GM23248 (cell line): ENCODE measurements at places on chromosomes 5 and 9.
A peak's percentile ranks its signal among the peaks of the same experiment; 100 is the strongest.

GRCh38 chr5:164748861-164749260, 1243.4 kb downstream of the MAT2B start:
- DNase-seq: no peak

DNA sequence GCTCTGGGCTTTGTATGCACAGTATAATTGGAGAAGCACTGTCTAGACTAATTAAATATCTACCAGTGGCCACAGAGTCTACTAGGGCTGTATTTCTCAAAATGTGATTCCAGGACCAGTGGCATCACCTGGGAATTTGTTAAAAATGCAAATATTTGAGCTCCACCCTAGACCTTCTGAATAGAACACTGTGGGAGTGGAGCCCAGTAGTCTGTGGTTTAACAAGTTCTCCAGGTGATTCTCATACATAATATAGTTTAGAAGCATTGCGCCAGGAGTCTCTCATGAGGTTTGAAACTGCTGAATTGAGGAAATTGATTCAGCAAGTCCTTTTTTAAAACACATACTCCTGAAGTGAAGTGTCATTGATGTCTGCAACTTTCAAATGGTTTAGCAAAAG, 74.7 kb downstream of the FCHO2 start:
- DNase-seq: peak; percentile 32

GRCh38 chr5:98308231-98308630, 465.2 kb upstream of the RGMB start:
- DNase-seq: no peak

DNA sequence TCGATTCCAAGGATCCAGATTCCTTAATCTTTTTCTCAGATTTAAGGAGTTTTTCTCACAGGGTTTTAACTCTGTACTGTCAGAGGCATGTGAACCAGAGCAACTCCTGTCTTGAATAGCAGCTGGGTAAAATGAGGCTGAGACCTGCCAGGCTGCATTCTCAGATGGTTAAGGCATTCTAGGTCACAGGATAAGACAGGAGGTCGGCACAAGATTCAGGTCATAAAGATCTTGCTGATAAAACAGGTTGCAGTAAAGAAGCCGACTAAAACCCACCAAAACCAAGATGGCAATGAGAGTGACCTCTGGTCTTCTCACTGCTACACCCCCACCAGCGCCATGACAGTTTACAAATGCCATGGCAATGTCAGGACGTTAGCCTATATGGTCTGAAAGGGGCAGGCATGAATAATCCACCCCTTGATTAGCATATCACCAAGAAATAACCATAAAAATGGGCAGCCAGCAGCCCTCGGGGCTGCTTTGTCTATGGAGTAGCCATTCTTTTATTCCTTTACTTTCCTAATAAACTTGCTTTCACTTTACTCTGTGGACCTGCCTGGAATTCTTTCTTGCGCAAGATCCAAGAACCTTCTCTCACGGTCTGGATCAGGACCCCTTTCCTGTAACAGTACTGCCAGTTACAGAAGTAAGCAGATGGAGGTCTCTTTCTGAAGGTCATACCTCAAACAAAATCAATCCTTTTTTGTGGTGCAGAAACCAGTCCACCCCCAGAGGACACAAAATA, 87.1 kb downstream of the SLC38A9 start:
- DNase-seq: no peak

DNA sequence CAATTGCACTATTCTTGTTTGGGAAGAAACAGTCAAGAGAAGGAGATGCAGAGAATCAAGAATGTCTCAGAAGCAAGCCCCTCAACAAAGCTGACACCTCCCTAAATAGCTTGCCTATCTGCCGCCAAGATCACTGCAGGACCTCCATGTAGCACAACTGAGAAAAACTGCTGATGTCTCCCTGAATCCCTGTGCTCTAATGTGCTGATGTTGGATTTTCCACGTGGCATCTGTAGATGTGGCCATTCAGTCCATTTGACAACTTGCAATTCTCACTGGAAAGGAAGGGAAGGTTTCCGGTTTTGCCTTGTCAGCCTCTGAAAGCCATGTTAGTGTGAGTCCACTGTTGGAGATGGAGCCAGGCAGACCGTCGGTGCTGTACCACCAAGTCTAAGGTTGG, 374.0 kb downstream of the DIRAS2 start:
- no peak for DNase-seq

- DNase-seq: peak; percentile 98
These were observed 4.3 kb upstream of the TIFAB start for GRCh38 chr5:135456238-135457099.

DNA sequence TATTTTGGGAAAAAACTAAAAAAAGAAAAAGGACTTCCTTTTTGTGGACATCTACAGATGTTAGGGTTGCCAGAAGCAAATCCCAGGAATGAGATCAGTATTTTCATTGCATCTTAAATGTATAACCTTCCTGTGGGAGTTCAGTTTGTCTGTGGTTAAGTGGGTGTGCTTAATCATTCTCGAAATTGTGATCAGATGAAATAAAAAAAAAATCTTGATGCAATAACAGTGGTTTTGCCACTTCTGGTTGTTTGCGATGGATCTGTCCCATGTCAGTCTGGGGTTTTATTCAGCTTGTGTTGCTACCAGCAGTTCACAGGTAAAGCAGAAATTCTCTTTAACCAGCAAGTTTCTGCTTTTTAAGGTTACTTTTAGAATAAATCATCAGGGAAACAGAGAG, 179.0 kb downstream of the MAN2A1 start:
- DNase-seq: peak; percentile 53

DNA sequence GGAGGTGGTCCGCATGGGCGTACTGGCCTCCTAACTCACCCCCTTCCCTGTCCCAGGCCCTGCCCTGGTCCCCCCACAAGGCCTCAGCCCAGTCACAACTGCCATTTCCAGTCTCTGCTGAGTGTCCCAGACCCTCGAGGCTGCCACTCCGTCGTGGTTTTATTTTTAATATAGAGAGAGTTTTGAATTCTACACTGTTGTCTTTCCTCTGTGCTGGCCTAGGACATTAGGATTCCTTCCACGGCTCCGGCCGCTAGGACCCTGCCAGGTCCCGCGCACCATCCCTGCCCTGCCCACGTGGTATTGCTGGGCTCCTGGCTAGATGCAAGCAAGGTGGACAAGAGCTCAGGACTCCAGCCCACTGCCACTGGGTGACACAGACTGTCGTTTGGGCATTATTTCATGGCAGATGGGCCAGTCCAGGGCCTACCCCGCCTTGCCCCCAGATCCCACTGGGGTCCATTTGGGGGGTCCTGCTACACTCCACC, 53.3 kb downstream of the SAR1B start:
- no peak for DNase-seq

- no peak for DNase-seq
These were observed 63.8 kb downstream of the SMIM15 start for GRCh38 chr5:61098251-61098995.

GRCh38 chr9:104969116-104969515, 41.2 kb upstream of the ABCA1 start:
- DNase-seq: peak; percentile 2

- DNase-seq: no peak
These were observed 588.3 kb downstream of the EBF1 start for GRCh38 chr5:158511454-158511853.

DNA sequence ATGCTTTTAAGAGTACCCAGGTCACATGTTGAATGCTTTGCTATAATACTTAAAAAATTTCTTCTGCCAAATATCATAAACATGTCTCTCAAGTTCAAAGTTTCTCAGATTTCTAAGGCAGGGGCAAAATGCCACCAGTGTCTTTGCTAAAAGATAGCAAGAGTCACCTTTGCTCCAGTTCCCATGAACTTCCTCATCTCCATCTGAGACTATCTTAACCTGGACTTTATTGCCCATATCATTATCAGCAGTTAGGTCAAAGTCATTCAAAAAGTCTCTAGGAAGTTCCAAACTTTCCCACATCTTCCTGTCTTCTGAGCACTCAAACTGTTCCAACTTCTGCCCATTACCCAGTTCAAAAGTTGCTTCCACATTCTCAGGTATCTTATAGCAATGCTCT, 307.6 kb upstream of the TNC start:
- no peak for DNase-seq

GRCh38 chr5:156934450-156935211, 28.4 kb downstream of the TIMD4 start:
- peak; percentile 30 for DNase-seq

DNA sequence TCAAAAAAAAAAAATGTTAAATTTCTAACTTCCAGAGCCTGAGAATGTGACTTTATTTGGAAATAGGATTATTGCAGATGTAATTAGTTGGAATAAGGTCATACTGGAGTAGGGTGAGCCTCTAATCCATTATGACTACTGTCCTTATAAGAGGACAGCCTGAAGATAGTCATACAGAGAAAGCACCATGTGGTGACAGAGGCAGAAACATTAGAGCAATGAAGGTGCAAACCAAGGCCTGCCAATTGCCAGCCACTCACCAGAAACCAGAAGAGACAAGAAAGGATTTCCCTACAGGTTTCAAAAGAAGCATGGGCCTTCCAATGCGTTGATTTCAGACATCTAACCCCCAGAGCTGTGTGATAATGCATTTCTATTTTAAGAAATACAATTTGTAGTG, 659.2 kb upstream of the CHD1 start:
- DNase-seq: no peak

- no peak for DNase-seq
These were observed 37.8 kb upstream of the LPAR1 start for GRCh38 chr9:111076042-111076441.

- no peak for DNase-seq
These were observed 109.2 kb upstream of the PHYKPL start for GRCh38 chr5:178341851-178342140.

- DNase-seq: no peak
These were observed 43.8 kb upstream of the SUSD1 start for GRCh38 chr9:112218908-112219307.

DNA sequence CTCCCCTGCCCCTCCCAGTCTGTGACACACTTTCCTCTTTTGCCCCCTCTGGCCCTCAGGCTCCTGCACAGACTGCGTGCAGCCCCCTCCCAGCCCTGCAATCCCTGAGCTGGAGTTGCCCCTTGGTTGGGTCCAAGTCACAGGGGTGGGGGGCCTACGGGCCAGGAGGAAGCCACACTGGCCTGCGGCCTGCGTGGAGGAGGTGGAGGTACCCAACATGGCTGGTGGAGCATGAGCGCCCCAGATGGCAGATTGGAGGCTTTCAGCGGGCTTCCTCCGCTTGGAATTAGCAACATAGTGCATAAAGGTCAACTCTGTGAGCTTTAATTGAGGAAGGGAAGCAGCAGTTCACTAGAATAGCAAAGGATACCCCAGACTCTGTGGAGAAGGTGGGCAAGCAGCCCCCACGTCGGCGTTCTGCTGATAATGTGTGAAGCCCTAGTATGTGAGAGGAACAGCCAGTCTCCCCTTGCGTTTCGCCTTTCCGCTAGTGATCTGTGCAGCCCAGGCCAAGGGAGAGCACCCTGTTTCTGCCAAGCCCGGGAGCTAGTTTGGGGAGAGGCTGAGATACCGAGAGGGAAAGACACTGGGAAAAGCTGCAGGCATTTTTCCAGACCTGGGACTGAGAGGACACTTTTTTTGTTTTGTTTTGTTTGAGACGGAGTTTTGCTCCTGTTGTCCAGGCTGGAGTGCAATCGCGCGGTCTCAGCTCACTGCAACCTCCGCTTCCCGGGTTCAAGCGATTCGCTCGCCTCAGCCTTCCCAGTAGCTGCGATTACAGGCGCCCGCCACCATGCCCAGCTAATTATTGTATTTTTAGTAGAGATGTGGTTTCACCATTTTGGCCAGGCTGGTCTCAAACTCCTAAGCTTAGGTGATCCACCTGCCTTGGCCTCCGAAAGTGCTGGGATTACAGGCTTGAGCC, 35.3 kb upstream of the MACIR start:
- no peak for DNase-seq

DNA sequence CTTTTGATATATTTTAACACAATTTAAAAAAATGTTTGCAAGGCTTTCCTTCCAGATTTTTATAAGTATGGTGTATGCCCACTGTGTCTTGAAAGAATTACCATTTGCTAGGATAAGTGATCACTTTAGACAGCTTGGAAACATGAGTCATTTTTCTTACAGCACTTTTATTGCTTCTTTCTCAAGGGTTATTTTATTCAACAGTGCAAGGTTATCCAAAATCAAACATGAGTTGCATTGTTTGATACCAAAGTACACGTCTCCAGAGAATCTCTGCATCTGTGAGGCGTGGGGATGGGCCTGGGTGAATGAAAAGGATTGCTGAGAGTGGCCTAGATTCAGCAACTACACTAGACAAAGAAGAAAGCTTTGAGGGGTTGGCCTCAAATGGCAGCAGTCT, 329.6 kb downstream of the ADAMTS6 start:
- DNase-seq: peak; percentile 53

DNA sequence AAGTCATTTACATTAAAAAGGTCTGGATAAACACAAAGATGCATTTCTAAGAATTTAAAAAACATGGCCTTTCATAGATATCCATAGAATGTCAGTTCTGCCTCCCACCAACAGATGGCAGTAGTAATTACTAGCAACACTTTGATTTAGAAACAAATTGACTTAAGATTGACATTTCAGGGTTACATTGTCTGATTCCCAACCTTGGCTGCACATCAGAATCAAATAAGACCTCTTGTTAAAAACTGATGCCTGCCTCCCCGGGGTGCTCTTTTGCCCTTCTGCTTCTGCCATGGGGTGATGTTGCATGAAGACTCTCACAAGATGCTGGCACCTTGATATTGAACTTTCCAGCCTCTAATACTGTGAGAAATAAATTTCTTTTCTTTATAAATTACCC, 146.2 kb upstream of the GPR151 start:
- DNase-seq: no peak

- DNase-seq: no peak
These were observed 46.6 kb downstream of the ANGPTL2 start for GRCh38 chr9:127075624-127076372.

- DNase-seq: no peak
These were observed 145.7 kb downstream of the ZSWIM6 start for GRCh38 chr5:61477788-61478187.

DNA sequence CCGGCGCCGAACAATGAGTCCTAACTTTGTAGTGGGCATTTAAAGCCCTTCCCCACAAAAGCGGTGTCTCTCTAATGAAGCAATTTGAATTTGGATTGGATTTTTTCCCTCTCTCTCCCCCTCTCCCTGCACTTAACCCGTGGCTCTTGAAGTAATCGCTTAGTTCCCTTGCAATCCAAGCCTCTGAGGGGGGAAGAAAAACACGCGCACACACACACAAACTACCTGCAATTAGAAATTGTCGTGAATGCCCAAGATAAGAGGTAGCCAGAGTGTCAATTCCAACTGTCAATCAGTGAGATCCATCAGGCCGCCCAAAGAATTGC, 1.2 kb downstream of the LHX6 start:
- DNase-seq: no peak

DNA sequence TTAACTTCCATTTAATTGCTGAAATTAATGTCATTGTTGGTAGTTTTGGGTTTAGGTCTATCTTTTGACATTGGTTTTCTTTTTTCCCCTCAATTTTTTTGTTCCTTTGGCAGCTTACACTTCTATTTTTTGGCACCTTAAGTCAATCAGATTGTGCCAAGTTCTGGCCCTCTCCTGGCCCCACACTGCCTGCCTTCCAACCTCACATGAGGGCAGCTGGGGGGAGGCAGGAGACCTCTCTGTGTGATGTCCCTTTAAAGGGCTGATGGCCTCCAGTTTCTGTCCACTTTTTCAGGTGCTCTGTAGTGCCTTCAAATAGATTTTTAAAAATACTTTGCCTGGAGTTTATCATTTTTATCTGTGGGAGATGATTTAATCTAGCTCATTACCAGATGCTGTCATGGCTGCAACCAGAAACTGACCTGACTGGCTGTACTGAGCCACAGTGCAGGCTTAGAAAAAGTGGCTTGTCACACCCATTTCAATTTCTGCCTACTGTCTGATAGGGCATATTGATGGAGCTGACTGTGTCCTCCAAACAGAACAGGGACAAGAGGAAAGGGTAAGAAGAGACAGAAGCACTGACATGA, 196.6 kb downstream of the FANCC start:
- no peak for DNase-seq
